Immature natural killer cell (primary cell): ENCODE measurements at places on chromosomes 13 and 19. TPM values are rescaled to one million over a fixed set of nuclear protein-coding genes. Genes with fewer than 3 reads are reported as not detected.

GRCh38 chr13:77800219-77800618 lies 102.7 kb downstream of the SLAIN1 start:
- H3K27me3 ChIP-seq, result peaks cover 1% of the 10 kb centered on the region
- H3K4me1 ChIP-seq, result no peaks in the 10 kb centered on the region
- H3K27ac ChIP-seq, result no peak overlapping the region
- no peak for DNase-seq
- no peaks in the 10 kb centered on the region for H3K36me3 ChIP-seq

DNA sequence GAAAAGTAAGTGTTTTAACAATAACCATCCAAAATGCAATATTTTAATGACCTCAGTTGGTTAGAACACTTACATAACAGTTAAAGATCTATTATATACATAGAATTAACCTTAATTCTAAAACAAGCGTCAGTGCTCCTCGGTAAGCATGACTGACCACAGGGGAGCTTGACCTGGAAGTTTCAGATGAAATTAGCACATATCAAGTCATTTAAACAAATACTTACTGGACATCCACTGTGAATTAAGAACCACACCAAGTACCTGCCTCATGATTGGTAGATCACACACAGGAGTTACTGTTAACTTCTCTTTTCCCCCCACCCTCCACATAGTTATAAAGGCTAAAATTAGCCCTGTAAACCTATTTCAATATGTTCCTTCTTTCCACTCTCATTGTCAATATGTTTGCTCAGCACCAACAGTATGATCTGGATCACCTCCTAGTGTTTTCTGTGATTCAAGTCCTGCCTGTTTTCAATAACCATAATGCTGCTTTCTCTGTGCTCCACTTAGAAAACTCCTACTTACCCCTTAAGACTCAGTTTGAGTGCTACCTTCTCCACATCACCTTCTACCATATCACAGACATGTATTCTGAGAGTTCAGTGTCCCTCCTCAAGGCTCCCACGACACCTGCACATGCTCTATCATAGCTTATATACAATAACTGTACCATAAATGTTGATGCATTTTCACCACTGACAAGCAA lies 209.0 kb downstream of the VWA8 start:
- H3K4me1 ChIP-seq, result no peaks in the 10 kb centered on the region
- no peak for DNase-seq
- H3K27me3 ChIP-seq, result no peaks in the 10 kb centered on the region
- no peak overlapping the region for H3K27ac ChIP-seq

DNA sequence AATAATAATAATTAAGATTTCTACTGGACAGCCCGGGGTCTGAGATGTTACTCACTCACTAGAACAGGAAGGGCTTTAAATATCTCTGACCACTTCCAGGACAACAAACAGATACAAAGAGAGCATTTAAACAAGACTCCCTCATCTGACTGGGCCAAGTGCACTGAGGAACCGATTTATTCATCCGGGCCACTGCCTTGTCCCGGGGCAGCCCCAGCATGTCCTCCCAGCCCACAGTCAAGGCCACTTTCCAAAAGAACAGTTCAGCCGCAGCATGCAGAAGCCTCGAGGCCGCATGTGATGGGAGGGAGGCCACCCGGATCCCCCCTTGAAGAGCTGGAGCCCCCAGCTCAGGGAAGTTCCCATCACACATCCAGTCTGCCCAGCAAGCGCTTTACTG lies 30.5 kb downstream of the MLLT1 start:
- H3K4me3 ChIP-seq, result no peak overlapping the region
- no peak for DNase-seq
- peaks cover 57% of the 10 kb centered on the region for H3K4me1 ChIP-seq
- peaks cover 2% of the 10 kb centered on the region for H3K27me3 ChIP-seq
- H3K36me3 ChIP-seq, result no peaks in the 10 kb centered on the region

DNA sequence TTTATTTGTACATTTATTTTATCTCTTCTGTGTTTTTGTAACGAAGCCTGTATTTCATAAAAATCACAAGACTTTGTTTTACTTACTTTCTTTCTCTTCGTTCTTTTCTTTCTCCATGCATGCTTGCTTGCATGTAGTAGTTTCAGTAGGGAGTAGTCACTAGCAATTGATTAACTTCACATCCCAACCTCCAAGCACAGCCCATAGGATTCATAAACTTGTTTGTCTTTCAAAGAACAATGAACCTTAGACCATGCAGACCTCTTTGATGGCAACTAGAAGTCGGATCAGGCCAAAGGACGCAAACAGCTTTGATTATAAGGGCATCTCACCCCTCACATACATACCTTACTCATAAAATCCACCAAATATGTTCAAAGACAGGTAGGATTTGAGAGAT lies 3.1 kb upstream of the PRR20A start:
- H3K27me3 ChIP-seq, result no peaks in the 10 kb centered on the region
- H3K4me1 ChIP-seq, result no peaks in the 10 kb centered on the region
- no peak overlapping the region for H3K4me3 ChIP-seq
- H3K36me3 ChIP-seq, result peaks cover 4% of the 10 kb centered on the region
- H3K27ac ChIP-seq, result no peak overlapping the region
- no peak for DNase-seq

GRCh38 chr19:11168568-11168967 lies 13.0 kb upstream of the SPC24 start:
- H3K4me1 ChIP-seq, result no peaks in the 10 kb centered on the region
- H3K4me3 ChIP-seq, result no peak overlapping the region
- H3K27ac ChIP-seq, result no peak overlapping the region
- H3K27me3 ChIP-seq, result no peaks in the 10 kb centered on the region

DNA sequence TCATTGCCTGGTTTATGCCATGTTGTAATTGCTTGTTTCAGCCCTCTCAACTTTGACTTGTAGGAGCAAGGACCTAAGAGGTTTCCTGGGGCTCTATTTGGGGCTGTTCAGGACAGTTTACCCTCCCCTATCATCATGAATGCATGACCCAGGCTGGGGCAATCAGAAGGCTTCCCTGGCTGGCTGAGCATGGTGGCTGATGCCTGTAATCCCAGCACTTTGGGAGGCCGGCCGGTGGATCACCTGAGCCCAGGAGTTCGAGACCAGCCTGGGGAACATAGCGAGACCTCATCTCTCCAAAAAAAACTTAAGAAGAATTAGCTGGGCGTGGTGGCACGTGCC lies 6.1 kb upstream of the LSM4 start:
- no peak for DNase-seq
- H3K27ac ChIP-seq, result no peak overlapping the region
- H3K36me3 ChIP-seq, result no peaks in the 10 kb centered on the region
- H3K4me1 ChIP-seq, result peaks cover 13% of the 10 kb centered on the region
- H3K27me3 ChIP-seq, result peaks cover 2% of the 10 kb centered on the region

DNA sequence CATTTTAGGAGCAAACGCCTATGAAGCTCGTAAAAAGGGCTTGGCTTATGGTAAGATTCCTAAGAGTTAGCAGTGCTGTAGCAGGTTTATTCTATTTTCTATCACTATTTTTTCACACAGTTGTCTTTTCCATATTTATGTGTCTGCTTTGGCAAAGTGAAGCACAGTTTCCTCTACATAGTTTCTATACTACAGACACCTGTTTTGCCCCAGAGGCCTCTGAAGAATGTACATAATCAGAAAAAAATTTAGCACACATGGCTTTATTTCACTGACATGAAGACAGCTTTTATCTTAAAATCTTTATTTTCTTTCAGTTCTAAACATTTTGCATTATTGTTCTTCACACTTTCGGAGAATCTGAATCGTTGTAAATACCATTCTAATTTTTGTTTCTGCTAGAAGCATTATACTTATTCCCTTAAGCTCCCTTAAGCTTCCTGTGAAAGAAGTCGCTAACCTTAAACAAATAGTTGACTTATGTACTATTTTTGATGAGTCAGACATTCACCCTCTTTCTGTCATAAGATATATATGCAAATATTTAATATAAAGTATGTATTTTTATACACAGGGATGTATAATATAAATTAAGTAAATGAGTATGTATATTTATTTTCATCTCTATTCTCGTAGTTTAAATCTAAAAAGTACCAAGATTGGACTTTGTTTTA lies 816.0 kb downstream of the OLFM4 start:
- H3K27ac ChIP-seq, result no peak overlapping the region
- no peaks in the 10 kb centered on the region for H3K36me3 ChIP-seq
- H3K4me1 ChIP-seq, result no peaks in the 10 kb centered on the region
- no peak for DNase-seq

GRCh38 chr13:110161112-110161882 lies 145.7 kb downstream of the COL4A1 start:
- peaks cover 2% of the 10 kb centered on the region for H3K27me3 ChIP-seq
- H3K27ac ChIP-seq, result no peak overlapping the region
- no peak overlapping the region for H3K4me3 ChIP-seq
- no peaks in the 10 kb centered on the region for H3K4me1 ChIP-seq
- H3K36me3 ChIP-seq, result no peaks in the 10 kb centered on the region

- H3K4me3 ChIP-seq, result no peak overlapping the region
- no peaks in the 10 kb centered on the region for H3K36me3 ChIP-seq
- H3K27ac ChIP-seq, result no peak overlapping the region
- peaks cover 2% of the 10 kb centered on the region for H3K27me3 ChIP-seq
- peaks cover 12% of the 10 kb centered on the region for H3K4me1 ChIP-seq
These were observed 52.5 kb downstream of the FLT3 start for GRCh38 chr13:28047757-28048388.

Gene MYH14
- polyA plus RNA-seq, result not detected

Gene OR7C1
- not detected for polyA plus RNA-seq

Gene TPTE2
- not detected for polyA plus RNA-seq
